Fibroblast of lung (primary cell): ENCODE measurements at places on chromosomes 1 and 21.

DNA sequence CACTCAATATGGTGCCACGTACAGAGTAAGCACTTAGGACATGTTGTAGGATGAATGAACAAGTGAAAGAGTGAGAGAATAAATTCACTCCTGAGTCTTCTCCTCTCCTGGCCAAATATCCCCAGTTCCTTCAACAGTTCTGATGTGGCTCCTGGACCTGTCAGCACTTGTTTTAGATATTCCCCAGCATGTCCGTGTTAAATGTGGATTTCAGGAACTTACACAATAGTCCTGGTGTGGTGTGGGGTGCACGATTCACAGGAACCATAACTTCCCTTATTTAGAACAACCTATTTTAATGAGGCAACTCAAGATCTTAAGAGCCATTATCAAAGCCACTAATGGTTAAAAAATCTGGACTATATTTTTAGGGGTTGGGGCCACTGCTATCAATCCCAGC lies 39.0 kb upstream of the MYSM1 start:
- H3K36me3 ChIP-seq, result no peaks in the 10 kb centered on the region
- no peaks in the 10 kb centered on the region for H3K27me3 ChIP-seq
- H3K4me1 ChIP-seq, result no peaks in the 10 kb centered on the region
- DNase-seq, result no peak

DNA sequence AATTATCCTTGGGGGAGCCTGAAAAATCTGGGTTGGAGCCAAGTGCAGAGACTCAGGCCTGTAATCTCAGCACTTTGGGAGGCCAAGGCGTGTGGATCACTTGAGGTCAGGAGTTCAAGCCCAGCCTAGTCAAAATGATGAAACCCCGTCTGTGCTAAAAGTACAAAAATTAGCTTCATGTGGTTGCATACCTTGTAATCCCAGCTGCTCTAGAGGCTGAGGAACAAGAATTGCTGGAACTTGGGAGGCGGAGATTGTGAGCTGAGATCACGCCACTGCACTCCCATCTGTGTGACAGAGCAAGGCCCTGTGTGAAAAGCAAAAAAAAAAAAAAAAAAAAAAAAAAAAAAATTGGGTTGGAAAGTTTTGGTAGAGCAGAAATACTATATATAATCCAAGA lies 1563.6 kb upstream of the PRMT6 start:
- no peak overlapping the region for H3K4me3 ChIP-seq
- H3K27ac ChIP-seq, result no peak overlapping the region
- no peak for DNase-seq
- H3K4me1 ChIP-seq, result no peaks in the 10 kb centered on the region

GRCh38 chr1:204438628-204439027 lies 27.0 kb upstream of the PPP1R15B start:
- H3K4me1 ChIP-seq, result peaks cover 12% of the 10 kb centered on the region
- no peak overlapping the region for H3K4me3 ChIP-seq
- H3K27me3 ChIP-seq, result no peaks in the 10 kb centered on the region
- no peaks in the 10 kb centered on the region for H3K36me3 ChIP-seq
- no peak overlapping the region for H3K27ac ChIP-seq

- no peaks in the 10 kb centered on the region for H3K27me3 ChIP-seq
- no peaks in the 10 kb centered on the region for H3K4me1 ChIP-seq
- no peak for DNase-seq
Observed at GRCh38 chr1:13487143-13487868, 26.5 kb downstream of the LRRC38 start.

DNA sequence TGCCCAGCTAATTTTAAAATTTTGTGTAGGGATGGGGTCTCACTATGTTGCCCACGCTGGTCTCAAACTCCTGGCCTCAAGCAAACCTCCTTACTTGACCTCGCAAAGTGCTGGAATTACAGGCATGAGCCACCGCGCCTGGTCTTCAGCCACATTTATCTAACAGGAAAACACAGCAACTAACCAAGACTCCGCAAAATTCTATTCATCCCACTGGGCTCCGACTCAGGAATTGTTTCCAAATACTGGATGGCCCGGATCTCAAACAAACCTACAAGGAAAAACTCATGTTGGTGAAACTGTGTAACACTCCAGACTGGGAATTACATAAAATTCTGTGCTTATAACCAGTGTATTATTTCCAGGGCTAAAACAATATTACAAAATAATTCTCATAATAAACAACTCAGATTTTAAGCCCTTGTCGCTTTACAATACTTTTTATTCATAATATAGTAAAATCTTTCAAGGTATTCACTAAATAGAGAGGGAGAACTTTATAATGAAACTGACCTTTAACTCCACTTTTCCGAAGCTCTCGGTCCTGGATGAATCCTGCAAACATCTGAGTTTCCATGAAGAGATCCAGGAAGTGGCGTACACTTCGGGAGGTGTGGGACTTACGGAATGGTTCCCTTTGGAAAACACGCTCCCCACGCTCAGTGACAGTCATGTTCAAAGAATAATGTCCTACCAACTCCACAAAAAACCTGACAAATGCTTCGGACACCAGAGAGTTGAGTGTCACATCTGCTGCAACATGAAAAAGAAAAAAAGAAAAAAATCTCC lies 6.0 kb upstream of the BCAS2 start:
- H3K36me3 ChIP-seq, result no peaks in the 10 kb centered on the region
- no peak overlapping the region for H3K4me3 ChIP-seq
- H3K4me1 ChIP-seq, result no peaks in the 10 kb centered on the region
- no peak overlapping the region for H3K27ac ChIP-seq
- H3K27me3 ChIP-seq, result no peaks in the 10 kb centered on the region

DNA sequence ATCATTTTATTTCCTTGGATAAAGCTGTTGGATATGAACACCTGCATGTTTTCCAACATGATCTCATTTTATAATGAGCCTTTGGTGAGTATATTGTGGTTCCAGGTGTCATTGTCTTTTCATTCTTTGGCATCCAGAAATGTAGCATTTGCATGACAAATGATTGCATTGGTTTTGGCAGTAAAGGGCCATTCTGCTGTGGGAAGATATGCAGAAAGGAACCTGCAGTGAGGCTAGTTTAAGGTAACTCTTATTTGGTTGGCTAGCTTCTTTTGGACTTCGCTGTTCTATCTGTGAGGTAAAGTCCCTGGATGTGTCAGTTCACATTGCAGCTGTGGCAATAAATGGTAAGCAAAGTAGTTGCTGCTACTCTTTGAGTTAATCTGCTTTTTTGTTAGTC lies 343.0 kb downstream of the AMY1C start:
- H3K4me3 ChIP-seq, result no peak overlapping the region
- H3K27me3 ChIP-seq, result no peaks in the 10 kb centered on the region
- no peak for DNase-seq
